ENCODE measurements at places on chromosomes 3 and 15.

- no peak for DNase-seq
Observed at GRCh38 chr15:67691450-67691849, 133.9 kb upstream of the SKOR1 start.

GRCh38 chr15:39624806-39625205, 43.9 kb downstream of the THBS1 start:
- no peak for DNase-seq

- DNase-seq, result no peak
Observed at GRCh38 chr15:33329457-33329856, 18.7 kb downstream of the RYR3 start.

DNA sequence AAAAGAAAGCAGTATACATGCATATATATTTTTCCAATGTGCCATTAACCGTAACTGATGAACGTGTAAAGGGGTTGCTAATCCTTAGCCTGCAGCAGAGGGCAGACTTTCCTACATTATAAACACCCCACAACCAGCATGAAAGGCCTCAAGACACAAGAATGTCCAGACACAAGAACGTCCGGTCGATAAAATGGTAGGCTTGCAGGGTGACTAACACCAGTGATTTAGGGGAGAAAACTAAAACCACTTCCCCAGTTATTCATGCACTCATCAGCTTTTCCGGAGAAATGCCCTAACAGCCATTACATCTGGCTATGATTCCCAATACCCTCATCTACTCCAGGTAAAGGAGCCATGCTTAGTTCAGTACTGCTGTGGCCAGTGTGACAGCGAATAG, 57.4 kb downstream of the LRTM1 start:
- peak; percentile 5 for DNase-seq

DNA sequence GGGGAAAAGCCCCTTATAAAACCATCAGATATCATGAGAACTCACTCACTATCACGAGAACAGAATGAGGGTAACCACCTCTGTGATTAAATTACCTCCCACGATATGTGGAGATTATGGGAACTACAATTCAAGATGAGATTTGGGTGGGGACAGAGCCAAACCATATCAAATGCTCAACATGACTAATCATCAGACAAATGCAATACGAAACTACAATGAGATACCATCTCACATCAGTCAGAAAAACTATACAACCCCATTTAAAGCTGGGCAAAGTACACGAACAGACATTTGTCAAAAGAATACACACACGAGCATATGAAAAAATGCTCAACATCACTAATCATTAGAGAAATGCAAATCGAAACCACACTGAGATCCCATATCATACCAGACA, 67.7 kb downstream of the SCAPER start:
- DNase-seq, result no peak

- DNase-seq, result no peak
Observed at GRCh38 chr3:157830556-157831236, 275.5 kb downstream of the SHOX2 start.

DNA sequence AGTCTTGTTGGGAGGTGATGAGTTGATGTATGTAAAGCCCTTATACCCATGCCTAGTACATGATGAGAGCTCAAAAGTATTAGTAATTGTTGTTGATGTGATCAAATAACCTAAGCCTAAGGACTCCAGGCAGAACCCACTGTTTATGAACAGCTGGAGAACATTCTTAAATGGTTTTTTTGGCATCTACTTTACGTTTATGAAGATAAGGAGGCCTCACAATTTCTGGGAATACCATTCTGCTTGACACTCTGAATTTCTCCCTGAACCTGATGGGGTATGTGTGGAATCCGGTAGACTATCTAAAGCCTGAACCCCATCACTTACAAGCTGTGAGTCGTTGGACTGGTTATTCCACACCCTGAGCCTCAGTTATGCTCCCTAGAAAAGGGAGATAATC, 244.6 kb upstream of the WNT5A start:
- no peak for DNase-seq

- DNase-seq, result no peak
Observed at GRCh38 chr3:140020541-140020940, 85.6 kb downstream of the CLSTN2 start.

- no peak for DNase-seq
Observed at GRCh38 chr3:32285891-32286290, 47.4 kb downstream of the CMTM8 start.

DNA sequence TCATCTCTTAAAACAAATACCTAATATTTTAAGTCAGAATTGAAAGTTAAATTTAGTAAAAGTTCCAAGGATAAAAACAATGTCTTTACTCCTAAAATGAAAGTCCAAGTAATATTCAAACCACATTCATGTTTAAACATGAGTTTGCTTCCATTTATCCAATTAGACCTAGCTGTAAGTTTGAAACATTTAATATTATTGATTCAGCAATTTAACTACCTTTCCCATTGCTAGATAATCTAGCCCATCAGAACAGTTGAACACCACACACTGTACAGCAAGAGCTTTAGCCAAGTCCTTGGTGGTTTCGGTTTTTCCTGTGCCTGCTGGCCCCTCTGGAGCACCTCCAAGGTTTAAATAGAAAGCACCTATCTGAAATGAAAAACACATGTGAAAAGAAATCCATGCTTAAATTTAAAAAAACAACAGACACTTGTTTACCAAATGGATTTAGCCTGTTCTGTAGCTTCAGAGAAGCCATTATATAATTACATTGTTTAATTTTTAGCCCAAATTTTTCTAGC, 97.8 kb downstream of the DNAH12 start:
- no peak for DNase-seq

DNA sequence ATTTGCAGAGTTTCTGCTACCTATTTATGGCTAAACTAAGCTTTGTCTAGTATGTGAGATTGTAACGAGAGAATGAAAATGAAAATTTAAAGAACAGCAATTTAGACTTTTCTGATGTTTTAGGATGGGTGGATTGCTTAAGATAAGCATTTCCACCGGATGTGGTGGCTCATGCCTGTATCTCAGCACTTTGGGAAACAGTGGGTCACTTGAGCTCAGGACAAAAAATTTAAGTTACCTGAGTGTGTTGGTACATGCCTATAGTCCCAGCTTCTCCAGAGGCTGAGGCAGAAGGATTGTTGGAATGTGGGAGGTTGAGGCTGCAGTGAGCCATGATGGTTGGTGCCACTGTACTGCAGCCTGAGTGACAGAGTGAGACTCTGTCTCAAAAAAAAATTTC, 3.3 kb downstream of the PPP4R2 start:
- no peak for DNase-seq

DNA sequence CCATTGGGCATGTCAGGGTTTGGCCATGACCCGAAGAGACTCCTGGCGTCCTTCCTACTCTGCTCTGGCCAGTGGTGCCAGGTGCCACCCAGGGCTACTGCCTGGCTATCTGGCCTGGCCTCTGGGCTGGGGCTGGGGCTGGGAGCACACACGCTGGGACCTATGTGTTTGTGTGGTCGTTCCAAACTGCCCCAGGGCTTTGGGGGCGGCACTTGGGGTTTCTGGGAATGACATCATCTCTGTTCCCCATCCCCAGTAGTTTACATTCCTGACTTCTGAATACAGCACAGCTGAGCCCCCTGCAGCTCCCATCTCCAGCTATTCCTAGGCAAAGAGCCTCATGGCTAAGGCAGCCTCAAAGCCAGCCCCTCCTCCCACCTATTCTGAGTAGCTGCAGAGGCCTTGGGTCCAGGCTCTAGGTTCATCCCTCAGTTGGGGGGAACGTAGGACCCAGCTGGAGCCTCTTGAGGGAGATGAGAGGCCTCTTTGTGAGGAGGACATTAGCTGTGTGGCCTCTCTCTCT, 24.3 kb downstream of the PLEKHO2 start:
- DNase-seq, result peak; percentile 26

- no peak for DNase-seq
Observed at GRCh38 chr3:151903501-151903991, 30.1 kb downstream of the SUCNR1 start.

- no peak for DNase-seq
Observed at GRCh38 chr3:32577581-32578556, 7.2 kb upstream of the DYNC1LI1 start.

GRCh38 chr15:94372821-94373220, 141.5 kb downstream of the MCTP2 start:
- DNase-seq, result no peak

- no peak for DNase-seq
Observed at GRCh38 chr15:59438625-59439290, 772 bp downstream of the FAM81A start.

DNA sequence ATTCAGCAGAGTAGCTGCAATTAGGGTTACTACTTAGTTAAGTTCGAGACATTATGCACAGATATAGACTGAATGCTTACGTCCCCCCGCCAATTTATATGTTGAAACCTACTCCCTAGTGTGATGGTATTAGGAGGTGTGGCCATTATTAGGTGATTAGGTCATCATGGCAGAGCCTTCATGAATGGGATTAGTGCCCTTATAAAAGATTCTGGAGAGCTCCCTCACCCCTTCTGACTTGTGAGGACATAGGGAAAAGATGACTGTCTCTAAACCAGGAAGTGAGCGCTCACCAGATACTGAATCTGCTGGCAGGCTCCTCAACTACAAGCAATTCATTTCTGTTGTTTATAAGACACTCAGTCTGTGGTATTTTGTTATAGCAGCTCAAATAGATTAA, 25.6 kb upstream of the TEX9 start:
- no peak for DNase-seq

DNA sequence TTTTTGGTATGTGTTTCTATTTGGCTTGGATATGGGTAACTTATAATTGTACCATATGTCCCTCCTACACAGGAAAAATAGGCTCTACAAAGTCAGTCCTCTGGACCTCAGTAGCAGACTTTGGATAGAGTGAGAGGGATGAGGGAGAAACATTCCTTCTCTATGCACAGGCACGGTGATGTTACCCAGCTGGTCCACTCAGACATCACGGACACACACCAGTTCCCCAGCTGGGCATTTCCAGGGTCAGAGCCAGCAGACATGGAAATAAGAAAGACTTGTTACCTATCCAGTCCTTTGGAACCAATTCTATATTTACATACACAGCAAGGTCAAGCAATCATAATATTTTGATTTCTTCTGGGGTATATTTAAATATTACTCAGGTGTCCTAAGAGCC, 433.1 kb upstream of the KCNMB2 start:
- DNase-seq, result no peak

GRCh38 chr15:99109555-99110021, 4.7 kb downstream of the SYNM start:
- DNase-seq, result no peak

GRCh38 chr3:149638228-149639092, 19.4 kb downstream of the WWTR1 start:
- no peak for DNase-seq

- DNase-seq, result peak; percentile 4
Observed at GRCh38 chr3:174439331-174440252, 419.5 kb upstream of the NAALADL2 start.

DNA sequence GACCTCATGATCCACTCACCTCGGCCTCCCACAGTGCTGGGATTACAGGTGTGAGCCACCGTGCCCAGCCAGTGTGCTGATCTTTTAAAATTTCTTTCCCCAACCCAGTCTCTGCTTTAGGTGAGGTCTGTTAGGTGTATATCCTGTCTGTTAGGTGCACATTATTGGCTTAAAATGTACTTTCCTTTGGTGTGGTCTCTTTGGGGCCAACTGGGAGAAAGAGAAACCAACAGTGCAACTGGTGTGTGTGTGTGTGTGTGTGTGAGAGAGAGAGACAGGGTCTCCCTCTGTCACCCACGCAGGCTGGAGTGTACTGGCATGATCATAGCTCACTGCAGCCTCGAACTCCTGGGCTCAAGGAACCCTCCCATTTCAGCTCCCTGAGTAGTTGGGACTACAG, 50.3 kb upstream of the GNB5 start:
- DNase-seq, result no peak

DNA sequence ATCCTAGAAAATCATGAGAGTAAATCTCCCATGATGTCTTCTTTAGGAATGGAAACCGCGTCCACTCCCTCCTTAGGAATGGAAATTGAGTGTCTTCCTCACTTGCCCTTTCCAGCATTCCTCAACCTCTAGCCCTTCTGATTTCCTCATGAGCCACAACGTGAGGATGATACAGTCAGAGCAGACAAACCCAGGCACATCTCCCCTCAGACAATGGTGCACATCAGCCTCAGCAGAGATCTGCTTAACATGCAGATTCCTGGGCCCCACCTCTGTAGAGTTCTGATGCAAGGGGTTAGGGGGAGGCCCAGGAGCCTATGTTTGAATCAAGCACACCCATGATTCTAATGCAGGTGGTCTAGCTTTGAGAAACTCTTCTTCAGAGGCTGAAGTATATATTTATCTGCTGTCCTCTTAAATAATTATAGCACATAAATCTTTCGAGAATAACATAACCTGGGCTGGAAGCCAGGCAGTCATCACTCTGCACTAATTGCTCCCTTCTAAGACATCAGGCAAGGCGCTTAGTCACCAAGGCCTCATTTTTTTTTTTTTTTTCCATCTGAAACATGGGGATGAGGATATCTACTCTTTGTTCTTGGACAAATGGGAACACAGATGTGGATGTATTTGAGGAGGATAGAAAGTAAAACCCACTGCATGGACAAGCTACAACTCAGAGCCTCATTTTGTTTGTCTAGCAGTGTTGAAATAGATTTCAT, 81.7 kb downstream of the PRICKLE2 start:
- DNase-seq, result no peak

- no peak for DNase-seq
Observed at GRCh38 chr3:57757642-57758297, 1.7 kb downstream of the SLMAP start.

DNA sequence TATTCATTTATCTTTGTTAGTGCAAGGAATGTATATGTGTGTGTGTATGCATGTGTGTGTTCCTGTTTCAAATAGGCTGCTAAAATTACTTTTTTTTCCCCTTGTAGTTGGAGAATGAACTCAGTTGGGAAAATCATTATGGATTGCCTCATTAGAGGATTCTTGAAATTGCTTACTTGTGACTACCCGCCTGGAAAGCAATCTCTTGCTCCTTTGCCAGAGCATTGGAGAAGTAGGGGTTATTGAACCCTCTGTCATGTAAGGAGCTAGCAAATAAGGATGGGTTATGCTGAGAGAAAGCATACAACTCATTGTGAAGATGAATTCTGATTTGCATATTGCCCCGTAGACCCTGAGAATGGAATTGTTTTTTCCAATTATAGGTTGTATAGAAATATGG, 474.5 kb downstream of the CADM2 start:
- no peak for DNase-seq
